T1000 (cell line): ENCODE measurements at places on chromosomes 3 and 15.

- no peak for DNase-seq
Observed at GRCh38 chr15:62469874-62470688, 305.0 kb upstream of the C2CD4B start.

DNA sequence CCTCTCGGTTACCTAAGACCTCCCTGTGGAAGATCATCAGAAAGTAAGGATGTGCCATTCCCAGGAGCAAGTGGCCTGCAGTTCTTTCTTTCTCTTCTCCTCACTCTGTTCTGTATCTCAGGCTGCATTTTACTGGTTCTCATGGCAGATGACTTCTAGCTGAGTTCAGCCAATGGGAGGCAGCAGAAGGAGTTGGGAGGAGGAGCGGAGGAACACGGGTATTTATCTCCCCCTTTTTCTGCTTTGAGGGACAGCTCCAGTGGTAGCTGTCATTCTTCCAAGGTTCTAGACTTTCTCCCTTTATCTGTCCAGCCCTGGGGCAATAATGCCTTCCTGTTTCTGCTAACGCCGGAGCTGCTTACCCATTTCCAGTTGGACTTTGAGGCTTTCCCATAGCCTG lies 339.9 kb downstream of the NR2F2 start:
- no peak for DNase-seq

DNA sequence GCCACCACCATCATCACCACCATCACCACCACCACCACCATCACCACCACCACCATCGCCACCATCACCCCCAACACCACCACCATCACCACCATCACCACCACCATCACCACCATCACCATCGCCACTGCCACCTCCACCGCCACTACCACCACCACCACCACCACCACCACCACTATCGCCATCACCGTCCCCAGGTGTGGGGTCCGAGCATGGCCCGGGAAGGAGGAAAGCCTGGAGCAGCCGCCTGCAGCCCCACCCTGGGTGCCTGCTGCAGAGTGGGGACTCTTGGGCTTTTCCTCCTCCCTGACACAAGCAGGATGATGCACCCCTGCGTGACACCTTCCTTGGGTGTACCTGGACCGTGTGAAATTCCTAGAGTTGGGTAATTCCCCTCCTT lies 43.9 kb downstream of the MUC4 start:
- no peak for DNase-seq

DNA sequence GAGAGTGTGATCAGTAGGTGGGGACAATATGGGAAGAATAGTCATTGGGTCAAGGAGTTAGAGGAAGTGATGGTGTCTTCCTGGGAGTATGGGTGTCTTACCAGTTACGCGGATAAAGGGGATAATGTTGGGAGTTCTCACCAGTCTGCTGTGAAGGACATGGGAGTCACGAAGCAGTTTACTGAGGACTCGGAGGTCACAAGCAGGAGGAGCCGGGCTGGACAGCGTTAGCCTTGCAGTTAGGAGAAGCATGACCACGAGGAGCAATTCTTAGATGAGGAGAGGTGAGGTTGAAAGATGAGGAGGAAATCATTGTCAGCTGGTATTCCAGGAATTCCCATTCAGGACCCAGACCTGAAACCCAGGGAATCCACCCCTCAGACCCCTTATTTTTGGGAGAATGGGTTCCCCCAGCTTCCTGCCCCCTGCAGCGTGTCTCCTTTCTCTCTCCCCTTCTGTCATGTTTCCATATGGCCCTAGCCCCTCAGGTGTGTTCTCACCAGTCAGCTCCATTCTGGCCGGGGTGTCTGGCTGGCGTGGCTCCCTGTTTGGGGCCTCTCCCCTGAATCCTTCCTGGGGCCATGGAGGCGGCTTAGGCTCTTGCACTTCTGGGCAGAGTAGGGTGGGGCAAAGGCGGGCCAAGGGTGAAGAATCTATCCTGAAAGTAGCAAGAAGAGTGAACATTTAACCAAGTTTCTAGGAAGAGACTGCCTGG lies 2.1 kb downstream of the THPO start:
- no peak for DNase-seq

- no peak for DNase-seq
Observed at GRCh38 chr15:101611580-101612299, 40.4 kb downstream of the TM2D3 start.

DNA sequence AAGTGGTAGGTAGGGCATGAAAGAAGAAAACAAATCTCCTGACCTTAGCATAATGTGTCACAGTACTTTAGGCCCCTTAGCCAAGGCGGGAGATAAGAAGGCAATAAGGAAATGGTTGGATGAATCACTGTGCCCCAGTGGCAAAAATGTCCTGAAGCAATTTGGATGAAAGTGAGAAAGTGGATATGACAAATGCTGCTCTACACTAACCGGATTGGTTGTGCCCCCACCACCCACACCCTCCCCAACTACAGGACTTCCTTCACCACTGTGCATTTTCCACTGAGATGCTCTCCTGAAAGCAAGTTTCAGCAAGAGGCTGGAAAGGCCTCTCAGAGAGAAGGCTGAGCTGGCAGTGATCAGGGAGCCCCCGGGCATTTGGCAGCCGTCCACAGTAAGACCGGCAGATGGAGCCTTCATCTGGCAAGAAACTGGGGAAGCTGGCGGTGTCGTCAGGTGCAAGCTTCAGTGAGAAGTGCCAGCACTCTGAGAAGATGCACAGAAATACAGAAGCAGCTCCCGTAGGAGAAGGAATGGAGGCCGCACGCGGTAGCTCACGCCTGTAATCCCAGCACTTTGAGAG lies 63.8 kb downstream of the ATP1B3 start:
- peak; percentile 90 for DNase-seq

DNA sequence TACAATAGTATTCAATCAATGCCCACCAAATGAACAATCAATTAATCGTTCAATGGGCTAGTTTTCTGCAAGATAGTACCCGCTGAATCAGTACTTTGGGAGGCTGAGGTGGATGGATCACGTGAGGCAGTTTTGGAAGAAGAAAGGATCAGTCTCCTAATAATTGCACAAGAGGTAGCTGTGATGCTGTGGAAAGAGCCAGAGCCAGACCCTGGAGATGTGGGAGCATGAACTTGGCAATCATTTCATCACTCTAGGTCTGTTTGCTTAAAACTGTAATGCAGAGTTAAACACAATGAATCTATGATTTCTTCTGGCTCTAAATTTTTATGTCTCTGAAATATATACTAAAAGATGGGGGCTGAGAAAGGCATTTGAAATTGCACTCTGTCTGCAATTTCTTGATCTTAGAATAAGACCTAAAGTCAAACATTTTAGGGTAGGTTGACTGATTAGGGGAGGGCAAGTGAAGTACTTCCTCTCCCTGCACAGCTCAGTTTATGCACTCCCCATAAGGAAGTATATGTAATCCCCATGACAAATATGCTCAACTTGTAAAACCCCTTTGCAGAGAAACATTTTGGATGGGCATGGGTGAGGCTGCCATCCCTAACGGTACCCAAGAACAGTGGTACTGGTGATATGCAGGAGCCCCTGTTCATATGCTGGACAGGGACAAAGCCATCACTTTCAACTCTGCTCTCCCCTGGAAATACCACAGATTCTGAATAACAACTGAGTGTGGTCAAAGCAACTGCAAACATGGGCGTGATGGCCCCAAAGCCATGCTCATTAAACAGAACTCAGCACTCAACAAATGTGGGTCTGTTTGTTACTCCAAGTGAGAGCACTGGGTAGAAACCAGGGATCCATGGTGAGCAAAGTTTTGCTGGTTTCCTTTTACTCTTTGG lies 28.6 kb upstream of the SPATA12 start:
- no peak for DNase-seq

DNA sequence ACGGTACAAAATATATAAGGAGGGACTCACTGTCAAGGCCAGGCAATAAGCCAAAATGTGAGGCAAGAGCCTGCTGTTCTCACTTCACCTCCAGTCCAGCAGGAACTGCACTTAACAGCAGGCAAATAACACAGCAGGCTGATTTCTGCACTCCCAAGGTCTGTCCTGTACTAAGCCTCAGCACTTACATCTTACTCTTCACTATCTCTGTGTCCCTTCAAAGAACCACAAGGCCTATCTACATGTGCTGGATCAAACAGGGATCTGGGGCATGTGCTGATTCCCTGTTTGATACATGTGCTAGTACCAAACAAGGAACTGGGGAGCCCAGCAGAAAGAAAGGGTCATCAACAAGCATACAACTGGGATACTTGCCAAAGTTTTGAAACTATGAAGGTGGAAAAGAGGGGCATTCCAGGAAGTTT lies 22.2 kb downstream of the UACA start:
- no peak for DNase-seq
